ENCODE measurements at places on chromosomes 7 and 10.

GRCh38 chr7:29217113-29217512, 22.5 kb downstream of the CHN2 start:
- DNase-seq: no peak

GRCh38 chr10:58995058-58995596, 181.3 kb upstream of the PHYHIPL start:
- DNase-seq: no peak

DNA sequence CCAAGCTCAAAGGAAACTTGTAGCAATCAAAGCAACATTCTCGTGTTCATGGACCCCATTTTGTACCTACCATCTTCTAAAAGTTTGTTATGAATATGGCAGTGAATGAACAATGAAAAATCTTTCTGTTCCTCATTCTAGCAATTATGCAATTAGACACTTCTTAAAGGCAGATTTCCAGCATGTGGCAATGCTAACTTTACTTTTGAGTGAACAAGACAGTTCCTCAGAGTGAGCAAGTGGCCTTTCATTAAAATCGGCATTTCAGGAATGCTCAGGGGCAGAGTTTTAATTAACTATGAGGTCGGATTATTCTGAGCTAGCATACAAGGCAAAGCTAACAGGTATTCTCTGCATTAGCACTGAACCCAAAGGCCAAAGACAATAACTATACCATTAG, 48.4 kb upstream of the NFE2L3 start:
- DNase-seq: no peak

DNA sequence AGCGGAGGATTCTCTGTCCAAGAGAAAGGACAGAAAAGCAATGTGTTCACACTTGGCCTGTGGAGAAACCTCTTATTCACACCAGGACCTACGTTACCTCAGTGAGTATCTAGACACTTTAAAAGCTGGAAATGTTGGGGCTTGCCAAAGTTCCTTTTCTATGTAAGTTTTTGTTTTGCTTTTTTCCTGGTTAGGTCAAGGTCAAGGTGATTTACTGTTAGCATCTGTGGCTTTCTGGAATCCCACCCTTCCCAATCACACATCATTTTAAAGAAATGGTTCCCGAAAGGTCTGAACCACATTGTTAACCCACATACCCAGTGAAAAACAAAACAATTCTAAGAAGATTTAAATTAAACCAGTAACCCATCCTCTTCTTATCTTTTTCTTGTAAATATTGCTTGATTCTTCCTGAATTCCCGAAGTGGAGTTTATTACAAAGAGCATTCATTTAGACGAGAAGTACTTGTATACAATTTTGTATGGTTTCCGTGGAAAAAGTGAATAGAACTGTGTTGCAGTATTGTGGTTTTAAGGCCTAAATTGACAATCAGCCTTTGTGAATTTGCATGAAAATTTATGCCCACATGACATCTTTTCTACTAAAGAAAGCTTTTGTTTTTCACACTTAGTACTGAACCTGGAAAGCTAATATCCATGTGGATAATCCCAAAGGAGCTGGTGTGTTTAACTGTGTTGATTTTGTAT, 827.0 kb upstream of the IGFBP3 start:
- DNase-seq: no peak

- no peak for DNase-seq
These were observed 242.8 kb downstream of the ELFN1 start for GRCh38 chr7:1912593-1913465.

- no peak for DNase-seq
These were observed 354.6 kb downstream of the SFMBT2 start for GRCh38 chr10:7056216-7056615.

DNA sequence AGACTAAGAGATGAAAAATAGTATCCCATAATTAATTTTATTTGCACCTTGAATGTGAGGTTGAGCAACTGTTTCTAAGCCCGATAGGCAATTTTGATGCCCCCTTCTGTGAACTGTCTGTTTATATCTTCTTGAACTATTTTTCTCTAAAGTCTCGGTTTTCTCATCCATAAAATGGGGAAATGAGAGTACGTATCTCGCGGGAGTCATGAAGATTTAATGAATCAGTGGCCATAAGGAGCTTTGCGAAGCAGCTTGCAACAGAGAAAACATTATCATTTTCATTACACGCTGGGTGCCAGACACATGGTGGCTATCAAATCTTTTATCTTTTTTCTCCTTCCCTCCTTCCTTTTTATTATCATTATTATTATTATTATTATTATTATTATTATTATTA, 108.1 kb upstream of the CARD11 start:
- no peak for DNase-seq

DNA sequence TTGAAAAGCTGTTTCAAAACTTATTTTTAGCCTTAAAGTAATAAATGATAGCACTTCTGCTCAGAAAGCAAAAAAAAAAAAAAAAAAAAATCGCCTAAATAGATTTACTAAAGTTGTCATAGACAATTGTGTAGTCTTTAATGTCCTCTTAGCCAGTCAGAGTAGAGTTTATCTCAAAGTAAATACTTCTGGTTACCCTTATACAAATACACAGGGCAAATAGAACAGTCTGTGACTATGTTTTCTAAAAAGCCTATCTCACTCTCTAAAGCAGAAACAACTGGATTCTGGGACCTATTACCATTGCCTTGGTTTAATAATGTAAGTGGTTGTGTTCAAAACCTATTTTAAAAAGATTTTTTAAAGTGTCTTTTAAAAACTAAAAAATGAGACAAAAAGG, 156.2 kb upstream of the THSD7A start:
- no peak for DNase-seq

DNA sequence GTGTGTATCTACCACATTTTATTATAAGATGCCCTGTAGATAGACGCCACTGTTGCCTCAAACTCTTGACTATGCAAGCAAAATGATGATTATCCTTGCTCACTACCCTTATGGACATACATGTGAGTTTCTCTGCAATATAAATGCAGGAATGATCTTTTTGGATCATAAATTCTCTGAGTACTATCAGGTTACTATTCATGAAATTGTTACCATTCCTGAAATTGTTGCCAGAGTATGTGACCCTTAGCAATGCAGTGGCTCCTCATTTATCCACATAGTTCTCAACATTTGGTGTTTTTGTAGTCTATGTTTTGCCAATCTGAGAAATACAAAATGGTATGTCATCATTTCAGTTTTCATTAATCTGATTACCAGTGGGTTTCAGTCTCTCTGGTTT, 166.2 kb upstream of the FAM3C start:
- DNase-seq: no peak

GRCh38 chr10:117197189-117197588, at the start of gene KCNK18:
KCNK18 (plus strand) TSS chr10:117197489; CDS start chr10:117197489, 0 bp downstream.
- no peak for DNase-seq

GRCh38 chr7:41699516-41699915, 3.4 kb downstream of the INHBA start:
- DNase-seq: no peak

DNA sequence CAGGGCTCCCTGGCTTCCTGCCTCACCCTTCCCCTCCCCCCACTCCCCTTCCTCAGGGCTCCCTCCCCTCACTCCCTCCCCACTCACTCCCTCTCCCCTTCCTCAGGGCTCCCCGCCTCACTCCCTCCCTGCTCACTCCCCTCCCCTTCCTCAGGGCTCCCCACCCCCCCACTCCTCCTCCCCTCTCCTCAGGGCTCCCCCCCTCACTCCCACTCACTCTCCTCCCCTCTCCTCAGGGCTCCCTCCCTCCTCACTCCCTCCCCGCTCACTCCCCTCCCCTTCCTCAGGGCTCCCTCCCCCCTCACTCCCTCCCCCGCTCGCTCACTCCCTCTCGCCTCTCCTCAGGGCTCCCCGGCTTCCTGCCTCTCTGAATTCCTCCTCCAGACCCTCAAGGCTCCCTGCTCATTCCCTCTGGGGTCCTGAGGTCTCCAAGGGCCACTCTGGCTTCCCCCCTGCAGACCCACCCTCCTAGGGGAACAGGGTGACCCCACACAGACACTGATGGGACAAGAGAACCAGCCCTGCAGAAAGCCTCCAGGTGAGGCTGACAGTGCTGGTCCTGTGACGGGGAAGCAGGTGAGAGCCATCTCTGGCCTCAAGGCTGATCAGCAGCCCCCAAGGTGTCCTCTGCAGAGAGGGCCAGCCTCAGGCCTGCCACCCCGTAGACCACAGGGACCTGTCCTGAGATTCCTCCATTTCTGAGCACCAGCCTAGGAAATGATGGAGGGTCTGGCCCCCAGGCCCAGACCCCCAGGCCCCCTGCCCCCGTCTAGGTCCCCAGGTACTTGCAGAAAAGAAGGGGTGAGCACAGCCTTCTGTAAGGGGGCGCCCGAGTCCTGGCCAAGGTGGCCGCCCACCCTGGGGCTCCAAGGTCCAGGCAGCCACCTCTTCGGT, 47.2 kb downstream of the PWWP2B start:
- DNase-seq: no peak

- no peak for DNase-seq
These were observed 44.0 kb downstream of the CAPZA2 start for GRCh38 chr7:116906391-116906790.

DNA sequence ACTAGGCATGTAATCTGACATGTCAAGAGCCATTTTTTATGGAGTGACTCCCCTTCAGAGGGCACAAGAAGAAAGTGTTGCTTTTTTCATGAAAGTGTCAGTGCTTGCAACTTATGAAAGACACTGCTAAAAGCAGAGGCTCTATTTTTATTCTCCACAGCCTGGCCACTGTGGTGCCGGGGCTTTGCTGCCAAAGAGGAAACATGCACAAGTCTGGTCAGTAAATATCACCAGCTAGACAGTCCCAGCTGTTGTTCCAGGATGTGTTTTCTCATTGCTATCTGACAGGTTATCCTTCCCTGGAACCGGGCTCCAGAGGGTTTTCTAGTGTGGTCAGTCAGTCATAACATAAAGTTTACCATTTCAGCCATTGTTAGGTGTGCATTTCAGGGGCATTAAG, 180.7 kb upstream of the PITRM1 start:
- no peak for DNase-seq

DNA sequence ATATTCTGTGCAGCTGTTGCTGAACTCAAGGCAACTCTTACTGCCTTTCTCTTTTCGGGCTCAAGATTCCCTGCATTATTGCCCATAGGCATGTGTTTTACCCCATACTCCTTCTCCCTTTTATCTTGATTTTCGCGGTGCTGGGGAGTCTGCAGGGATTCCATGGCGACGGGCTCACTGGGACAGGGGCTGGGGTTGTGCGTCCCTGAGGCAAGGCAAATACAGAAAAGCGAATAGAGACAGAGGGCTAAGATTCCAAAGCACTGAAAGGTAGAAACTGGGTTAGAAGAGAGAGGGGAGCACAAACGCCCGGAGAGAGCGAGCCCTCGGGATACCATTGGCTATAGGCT, 519 bp upstream of the RPP38 start:
- no peak for DNase-seq

- no peak for DNase-seq
These were observed 25.2 kb upstream of the DMTF1 start for GRCh38 chr7:87127019-87127418.

GRCh38 chr7:155107126-155107525, 37.0 kb downstream of the HTR5A start:
- DNase-seq: no peak

- peak; percentile 18 for DNase-seq
These were observed 54.7 kb upstream of the TNS3 start for GRCh38 chr7:47636433-47637175.

GRCh38 chr7:228610-229009, 36.2 kb downstream of the FAM20C start:
- DNase-seq: no peak

DNA sequence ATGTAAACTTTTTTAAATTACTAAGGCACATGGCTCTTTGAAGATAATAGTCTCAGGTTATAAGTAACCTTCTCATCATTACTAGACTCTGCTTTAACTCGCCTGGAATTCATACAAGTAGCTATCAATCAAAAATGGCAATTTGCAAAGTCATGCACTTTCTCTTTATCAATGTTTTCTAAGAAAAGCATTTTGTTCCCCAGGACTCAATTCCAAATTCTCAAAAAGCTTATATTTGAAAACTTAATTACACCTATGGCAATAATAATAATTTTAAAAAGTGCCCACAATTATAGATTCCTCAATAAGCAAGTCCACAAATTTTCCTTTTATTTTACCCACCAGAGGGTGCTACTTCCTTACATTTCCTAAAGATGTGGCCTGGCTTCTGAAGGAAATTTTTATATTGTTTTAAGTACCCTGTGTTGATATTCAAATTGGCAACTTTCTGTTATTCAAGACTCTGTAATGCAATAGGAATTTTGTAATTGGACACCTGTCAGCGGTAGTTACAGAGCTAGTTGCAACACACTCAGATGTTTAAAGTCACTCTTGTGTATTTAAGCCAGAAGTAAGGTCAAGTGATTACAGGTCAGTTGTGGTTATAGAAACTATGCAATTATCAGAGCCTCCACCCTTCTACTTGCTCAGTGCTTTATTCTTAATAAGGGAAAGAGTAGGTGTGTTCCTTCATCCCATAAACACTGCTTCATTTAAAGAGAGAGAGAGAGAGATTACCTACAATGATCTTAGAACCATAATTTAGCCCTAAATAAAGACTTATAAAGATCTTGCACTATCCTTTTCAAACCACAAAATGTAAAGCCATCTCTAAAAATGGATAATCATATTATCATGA, 47.1 kb upstream of the HYAL4 start:
- no peak for DNase-seq

- DNase-seq: no peak
These were observed 40.3 kb downstream of the VSTM4 start for GRCh38 chr10:49074836-49075682.

GRCh38 chr10:49611816-49612512, 1.9 kb downstream of the SLC18A3 start:
- DNase-seq: no peak

DNA sequence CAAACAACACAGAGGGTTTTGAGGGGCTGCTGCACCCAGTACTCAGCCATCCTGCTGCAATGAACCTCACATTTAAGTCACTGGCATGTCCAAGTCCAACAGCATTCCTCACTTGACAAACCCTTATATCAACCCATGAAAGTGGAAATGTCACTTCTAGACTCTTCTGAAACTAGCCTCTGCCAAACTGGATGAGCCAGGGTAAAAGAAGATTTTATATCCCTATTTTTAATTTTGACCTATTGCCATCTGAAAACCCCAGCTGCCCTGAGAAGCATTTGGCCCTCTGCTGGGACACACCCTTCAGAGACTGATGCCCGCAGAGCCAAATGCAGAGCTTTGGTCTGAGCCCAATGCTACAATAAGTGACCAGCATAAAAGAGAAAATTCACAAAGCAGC, 201.1 kb downstream of the ANK3 start:
- no peak for DNase-seq

- no peak for DNase-seq
These were observed 14.1 kb downstream of the ZMIZ1 start for GRCh38 chr10:79082631-79083596.

DNA sequence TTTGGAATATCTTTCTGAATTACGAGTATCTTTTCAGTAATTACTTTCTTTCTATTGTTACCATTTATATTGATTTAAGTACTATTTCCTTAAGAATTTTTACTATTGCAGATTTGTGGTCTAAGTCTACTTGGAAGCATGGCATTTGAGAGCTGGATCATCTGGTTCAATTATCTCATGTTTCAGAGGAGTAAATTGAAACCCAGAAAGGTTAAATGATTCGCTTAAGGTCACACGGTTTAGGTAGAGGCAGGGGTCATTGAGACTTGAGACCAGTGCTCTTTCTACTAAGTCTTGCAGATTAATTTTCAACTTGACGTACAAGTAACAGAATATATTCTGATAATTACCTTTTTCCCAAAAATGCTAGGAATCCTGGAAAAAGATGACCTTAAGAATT, 109.2 kb upstream of the GLCCI1 start:
- DNase-seq: no peak

GRCh38 chr7:27605689-27606269, 56.9 kb downstream of the HIBADH start:
- no peak for DNase-seq

GRCh38 chr10:128537834-128538330, 411.7 kb upstream of the MKI67 start:
- no peak for DNase-seq

- no peak for DNase-seq
These were observed 66.5 kb downstream of the PPP1R9A start for GRCh38 chr7:94973844-94974243.

All from naive thymus-derived CD8-positive, alpha-beta T cell (primary cell).